ENCODE measurements at places on chromosomes 3 and 15. TPM values are rescaled to one million over a fixed set of nuclear protein-coding genes. Genes with fewer than 3 reads are reported as not detected.

CLSTN2 gene
- polyA plus RNA-seq, result 2.2 TPM

C3orf20 gene
- polyA plus RNA-seq, result 0.10 TPM

CNTN4 gene
- polyA plus RNA-seq, result 123 TPM

TGM4 gene
- polyA plus RNA-seq, result 0.06 TPM

SOX2 gene
- 0.22 TPM for polyA plus RNA-seq

PTH1R gene
- polyA plus RNA-seq, result 194 TPM

CYP8B1 gene
- polyA plus RNA-seq, result 0.23 TPM

ABHD17C gene
- polyA plus RNA-seq, result 40.2 TPM

PAQR5 gene
- 30.9 TPM for polyA plus RNA-seq

BSN gene
- 1.3 TPM for polyA plus RNA-seq

CELF6 gene
- 3.7 TPM for polyA plus RNA-seq

PP2D1 gene
- polyA plus RNA-seq, result 0.47 TPM

WHAMM gene
- polyA plus RNA-seq, result 13.3 TPM

TTLL13 gene
- polyA plus RNA-seq, result 0.34 TPM

ZNF620 gene
- polyA plus RNA-seq, result 3.5 TPM

ZNF592 gene
- polyA plus RNA-seq, result 28.6 TPM
